ENCODE measurements at places on chromosomes 3 and 15.

GRCh38 chr3:78878011-78878410, 889.8 kb downstream of the ROBO1 start:
- DNase-seq = no peak

GRCh38 chr3:71103430-71103921, 480.1 kb downstream of the FOXP1 start:
- no peak for DNase-seq

GRCh38 chr15:90309020-90309419, 43.1 kb upstream of the ZNF774 start:
- DNase-seq = no peak

DNA sequence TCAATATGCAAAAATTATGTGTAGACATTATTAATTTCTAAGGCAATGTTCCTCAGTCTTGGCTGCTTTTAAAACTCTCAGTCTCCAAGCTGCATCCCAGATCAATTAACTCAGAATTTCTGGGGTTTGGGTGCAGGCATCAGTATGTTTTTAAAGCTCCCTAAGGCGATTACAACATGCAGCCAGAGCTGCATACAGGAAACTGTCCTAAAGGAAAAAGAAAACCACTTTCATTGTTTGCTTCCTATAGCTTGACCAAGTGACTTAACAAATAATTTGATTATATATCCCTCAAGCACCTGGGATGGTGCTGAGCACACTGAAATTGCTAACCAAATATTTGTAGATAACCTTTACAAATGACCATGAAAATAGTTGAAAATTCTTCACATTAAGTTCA, 194.7 kb downstream of the DTWD1 start:
- no peak for DNase-seq

DNA sequence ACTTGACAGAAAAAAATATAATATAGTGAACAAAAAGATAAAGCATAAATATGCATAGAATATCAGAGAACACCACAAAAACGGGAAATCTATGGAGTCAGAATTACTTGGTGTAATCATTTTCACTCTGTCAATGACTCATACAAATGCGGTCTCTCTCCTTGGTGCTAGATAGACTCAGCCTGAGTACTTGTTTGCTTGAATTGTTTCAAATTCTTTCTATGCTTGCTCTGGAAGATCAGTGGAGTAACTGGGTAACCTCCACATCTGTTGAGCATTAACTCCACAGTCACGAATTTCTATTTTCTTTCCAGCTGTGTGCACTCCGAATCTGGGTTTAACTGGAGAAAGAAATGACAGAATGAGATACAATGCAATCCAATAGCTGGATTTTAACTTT, 760.4 kb downstream of the ZPLD1 start:
- no peak for DNase-seq

GRCh38 chr3:69521286-69521685, 135.4 kb upstream of the FRMD4B start:
- DNase-seq = no peak
